A673 (cell line): ENCODE measurements at places on chromosomes 2 and 18.

DNA sequence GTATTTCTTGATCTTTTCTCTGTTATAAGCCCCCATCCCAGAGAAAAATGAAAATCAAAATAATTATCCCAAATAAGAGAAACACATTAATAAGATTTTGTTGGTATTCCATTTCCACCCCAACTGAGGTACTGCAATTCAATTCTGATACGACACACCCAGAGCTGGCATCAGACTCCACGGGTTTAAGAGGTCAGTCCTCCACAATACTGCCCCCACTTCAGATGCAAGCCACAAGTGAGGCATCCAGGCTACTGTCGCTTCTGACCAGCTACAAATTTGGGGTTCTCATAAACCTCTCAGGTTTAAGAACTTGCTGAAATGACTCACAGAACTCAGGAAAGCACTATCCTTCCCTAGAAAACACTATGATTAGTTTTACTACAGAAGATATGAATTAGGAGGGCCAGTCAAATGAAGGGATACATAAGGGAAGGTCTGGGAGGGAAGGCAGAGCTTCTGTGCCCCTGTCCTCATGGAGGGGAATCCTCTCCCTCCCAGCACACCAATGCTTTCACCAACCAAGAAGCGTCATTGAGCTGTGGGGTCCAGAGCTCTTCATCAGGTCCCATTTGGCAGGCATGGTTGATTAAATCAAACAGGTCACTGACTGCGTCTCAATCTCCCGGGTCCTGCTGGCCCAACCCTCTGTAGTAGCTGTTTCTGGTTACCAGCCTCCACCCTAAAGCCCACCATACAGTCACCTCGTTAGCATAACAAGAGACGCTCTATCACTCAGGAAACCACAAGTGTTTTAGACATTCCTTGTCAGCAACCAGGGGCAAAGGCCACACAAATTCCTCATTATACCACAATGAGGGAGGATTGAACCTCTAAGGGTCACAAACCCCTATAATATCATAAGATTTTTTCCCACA is 46.2 kb downstream of the IWS1 start:
- peak; percentile 23 for DNase-seq

DNA sequence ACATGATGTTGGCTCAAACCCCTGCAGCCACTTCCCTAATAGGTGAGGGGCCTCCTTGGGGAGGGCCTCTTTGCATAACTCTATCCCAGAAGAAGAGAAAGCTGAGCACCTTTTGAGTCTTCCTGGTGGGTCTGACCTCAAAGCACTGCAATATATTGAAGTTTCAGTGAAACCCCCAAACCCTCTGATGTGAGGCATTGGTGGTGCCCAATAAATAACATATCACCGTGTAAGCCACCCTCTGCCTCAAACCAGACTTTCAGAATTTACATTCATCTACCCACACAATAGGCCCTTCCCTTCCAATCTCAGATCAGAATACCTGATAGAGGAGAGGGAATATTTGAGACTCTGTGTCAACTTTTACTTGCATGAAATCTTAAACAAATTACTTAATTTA is 142.8 kb upstream of the STK17B start:
- no peak for DNase-seq

- no peak for DNase-seq
These were observed 26.4 kb downstream of the SLC66A2 start for GRCh38 chr18:79924814-79925731.

DNA sequence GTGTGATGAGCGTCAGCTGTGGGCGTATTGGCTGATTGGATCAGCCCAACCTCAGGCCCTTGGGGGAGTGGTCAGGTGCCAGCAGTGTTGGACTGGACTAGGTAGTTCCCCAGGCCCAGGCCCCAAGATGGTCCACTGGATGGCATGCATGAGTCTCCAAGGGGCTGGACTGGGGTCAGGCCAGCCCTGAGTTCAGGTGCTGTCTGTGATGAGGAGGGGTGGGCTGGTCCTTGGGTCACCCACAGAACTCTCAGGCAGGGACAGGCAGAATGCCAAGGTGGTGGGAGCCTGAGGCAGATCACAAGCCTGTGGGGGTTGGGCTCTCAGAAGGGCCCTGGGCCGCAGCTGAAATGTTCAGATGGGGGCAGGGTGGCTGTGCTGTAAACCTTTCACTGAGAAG is 59.5 kb upstream of the THUMPD2 start:
- no peak for DNase-seq

DNA sequence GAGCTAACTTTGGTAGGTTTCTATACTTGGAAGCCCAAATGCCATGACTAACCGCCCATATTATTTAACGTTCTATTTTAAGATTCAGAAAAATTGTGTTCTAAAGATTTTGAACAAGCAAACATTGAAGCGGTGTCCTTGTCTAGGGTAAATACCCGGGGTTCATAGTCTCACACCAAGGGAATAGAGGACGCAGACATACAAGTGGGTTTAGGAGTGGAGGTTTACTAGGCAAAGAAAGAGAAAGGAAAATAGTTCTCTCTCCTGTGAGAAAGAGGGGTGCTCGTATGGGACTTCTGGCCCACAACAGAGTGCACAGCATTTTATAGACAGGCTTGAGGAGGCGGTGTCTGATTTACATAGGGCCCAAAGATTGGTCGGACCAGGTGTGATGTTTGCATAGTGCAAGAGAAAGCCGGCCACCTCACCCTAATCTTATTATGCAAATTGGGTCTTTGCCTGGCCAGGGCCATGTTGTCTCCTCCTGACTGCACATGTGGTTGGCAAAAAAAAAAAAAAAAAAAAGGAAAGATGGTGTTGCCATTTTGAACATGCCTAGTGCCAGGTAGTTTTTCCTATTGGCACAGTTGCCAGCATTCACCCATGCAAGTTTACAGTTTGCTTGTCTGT is 1062.6 kb downstream of the LRP1B start:
- DNase-seq, result peak; percentile 12

DNA sequence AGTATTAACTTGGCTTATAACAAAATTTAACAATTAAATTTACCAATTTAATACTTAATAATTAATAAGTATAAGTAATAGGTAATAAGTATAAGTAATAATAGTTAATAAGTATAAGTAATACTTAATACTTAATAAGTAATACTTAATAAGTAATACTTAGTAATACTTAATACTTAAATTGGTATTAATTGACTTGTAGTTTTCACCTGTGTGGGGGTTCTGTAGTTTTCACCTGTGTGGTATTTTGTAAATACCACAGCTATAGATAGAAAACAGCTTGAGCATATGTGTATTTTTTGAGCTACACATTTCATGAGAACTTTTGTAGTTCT is 55.4 kb downstream of the MAPRE2 start:
- DNase-seq, result no peak

DNA sequence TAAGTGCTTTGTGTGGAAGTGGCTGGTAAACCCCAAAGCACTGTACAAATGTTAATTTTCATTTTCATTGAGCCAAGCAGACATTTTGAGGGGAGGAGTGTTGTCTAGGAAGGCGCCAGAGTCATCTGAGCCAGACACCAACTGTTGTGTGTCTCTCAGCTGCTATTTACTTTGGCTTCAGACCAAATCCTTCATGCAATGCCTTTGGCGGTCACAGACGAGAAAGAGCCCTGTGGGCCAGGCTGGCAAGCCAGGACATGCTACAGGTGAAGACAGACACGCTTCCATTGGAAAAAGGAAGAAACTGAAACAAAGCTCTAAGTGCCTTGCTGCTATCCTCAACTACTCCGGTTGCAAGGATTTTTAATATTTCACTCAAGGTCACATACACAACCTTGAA is 115.4 kb upstream of the CDC42EP3 start:
- DNase-seq, result no peak

DNA sequence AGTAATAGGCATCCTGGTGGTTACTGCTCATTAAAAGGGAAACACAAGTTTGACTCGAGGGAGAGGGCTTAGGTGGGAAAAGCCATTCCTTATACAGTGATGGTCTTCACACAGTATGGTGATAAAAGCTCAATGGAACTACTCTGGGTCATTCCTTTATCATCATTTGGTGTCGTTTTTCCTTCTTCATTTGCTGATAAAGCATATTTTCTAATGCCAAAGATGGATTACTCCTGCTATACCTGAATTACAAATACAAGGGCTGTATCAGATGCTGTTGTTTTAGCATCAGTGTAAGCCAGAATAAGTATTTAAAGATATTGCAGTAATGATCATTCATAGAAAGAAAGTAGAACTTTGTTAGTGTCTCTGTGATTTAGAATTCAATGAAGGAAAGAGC is 563.7 kb downstream of the PLCL1 start:
- no peak for DNase-seq

- DNase-seq, result no peak
These were observed 115.7 kb upstream of the LRATD1 start for GRCh38 chr2:14516844-14517243.
